ENCODE measurements at places on chromosomes 5 and 9. TPM values are rescaled to one million over a fixed set of nuclear protein-coding genes. Genes with fewer than 3 reads are reported as not detected.

DNA sequence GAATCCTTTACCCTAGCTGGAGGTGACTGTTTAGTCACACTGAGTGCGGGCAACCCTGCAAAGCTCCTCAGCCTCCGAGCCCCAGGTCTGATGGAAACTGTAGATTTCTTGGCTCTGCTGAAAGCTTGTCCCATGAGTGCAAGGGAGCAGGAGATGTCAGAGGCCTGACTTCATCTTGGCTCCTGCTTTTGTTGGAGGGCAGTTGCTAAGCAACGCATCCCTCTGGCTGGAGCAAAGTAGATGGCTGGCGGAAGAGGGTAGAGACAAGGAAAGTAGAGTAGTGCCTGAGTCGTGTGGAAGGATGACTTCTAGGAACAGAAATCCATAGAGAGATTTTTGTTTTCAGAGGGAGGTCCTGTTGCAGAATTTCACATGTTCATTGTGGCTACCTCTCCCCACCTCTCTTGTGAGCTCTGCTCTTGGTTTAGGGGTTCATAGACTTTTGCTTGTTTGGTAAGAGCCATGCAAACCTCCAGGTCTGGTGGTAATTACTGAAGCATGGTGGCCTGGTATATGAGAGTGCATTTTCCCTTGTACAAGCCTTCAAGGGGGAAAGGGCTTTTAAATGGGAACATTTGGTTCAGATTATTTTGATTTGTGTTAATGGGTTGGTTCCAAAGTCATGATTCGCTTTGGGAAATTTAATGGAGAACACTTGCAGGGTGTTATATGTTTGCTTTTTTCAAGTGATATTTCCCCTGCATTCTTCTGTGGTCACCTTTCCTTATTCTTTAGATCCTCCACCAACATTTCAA, 71.5 kb downstream of the ARHGAP26 start:
- DNase-seq, result no peak

DNA sequence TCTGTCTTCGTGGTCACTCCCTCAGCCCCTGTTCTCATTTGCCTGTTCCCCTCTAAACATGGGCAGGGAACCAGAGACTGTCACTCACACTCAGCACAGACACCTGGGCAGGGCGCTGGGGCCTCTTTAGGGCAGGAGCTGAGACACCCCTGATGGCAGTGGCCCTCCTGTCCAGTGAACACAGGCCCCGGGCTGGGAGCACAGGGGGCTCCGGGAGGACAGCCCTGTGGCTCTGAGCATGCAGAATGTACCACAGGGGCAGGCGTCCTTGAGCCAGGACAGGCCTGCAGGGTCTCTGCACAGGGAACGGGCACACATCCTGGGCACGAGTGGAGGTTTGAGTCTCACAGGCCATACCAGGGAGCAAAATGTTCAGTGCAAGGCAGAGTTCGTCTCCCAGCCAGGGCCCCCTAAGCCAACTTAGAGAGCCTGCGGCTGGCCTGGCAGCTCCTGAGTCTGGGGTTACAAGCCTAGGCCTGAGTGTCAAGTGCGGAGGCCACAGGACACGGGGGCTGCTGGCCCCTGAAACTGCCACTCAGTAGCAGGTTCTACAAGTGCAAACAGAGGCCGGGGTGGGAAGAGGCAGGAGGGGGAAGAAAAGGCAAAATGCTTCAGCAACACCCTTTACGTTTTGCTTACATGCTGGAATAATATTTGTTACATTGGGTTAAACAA, 55.9 kb upstream of the NKD2 start:
- DNase-seq, result no peak

DNA sequence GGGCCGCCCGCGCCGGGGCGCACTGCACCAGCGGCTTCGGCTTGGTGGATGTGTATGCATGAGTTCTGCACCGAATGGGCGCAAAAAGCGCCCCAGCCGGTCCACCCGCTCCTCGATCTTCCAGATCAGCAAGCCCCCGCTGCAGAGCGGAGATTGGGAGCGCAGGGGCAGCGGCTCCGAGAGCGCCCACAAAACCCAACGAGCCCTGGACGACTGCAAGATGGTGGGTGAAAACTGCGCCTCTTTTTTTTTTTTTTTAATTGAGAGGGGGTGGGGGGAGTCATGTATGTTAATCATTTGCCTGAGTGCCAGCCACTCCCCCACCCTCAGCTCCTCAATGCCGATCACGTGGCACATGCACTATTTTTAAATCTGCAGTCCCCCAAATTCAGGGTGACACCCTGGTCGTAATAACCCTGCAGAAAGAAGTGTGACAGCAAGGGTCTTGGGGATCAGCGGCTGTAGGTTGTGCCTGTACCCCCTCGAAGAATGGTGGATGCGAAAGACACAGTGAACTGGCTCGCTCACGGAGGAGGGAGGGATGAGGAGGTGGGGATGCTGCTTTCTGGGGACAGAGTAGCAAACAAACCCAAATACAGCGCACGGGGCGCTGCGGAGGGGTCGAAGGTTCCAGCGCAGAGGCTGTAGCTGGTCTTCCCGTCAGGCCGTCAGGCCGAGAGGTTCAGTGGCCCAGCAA, 900 bp downstream of the RGS7BP start:
- no peak for DNase-seq

- DNase-seq, result no peak
These were observed 115.2 kb downstream of the CPLANE1 start for GRCh38 chr5:37133939-37134338.

DNA sequence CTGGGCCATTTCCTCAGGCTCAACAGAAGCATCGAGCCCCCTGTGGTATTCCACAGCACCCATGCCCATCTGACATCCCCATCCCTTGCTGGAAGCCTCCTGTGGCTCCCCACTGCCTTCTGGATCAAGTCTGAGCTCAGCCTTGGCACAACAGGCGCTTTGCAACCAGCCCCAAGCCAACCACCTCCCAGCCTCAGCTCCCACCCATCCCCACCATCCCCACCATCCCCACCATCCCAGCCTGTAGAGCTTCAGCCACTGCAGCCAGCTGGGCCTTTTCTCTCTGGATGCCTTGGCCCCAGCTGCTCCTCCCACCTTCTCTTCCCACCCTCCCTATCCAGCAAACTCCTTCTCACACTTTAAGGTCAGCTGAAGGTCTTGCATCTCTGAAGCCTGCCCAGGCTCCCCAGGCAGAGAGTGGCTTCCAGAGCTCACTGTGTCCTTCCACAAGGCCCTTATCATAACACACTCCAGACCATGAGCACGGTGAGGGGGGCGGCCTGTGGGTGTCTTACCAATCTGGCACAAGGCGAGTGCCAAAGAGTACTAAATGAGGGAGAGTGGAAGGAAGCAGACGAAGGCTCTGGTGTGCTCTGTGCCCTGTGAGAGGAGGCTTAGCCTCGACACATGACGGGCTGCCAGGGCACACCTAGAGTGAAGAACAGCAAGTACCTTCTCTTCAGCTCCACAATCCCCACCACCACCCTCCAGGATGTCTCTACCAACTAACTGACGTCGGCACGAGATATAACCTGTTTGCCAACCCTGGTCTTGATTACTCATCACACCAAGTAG, 6.5 kb downstream of the HIGD2A start:
- peak; percentile 83 for DNase-seq

The CCL27 gene
- not detected for total RNA-seq

The LAMC3 gene
- total RNA-seq, result 0.22 TPM

The TMC1 gene
- not detected for total RNA-seq

The P4HA2 gene
- total RNA-seq, result 88.7 TPM

The WNT8A gene
- not detected for total RNA-seq

Data from Right ventricle myocardium inferior (tissue), 1 donor.